Spinal cord (tissue), 10 donors: ENCODE measurements at places on chromosomes 7 and 10.

DNA sequence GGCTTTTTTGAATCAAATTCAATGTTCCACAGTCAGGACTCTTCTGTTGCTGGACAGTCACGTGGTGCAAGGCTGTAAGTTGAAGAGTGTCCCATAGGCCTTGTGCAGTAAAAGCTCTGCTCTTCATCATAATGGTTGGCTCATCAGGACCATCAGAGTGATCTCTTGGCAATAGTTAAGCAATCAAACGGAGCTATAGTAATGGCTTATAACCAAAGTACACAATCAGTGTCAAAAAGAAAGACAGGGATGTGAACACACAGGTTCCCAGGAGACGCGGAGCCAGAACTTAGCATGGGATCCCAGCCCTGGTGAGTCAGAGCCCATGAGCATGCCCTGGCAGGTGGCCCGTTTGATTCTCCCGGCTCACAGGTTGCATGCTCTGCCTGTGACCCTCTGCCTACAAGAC is 10.8 kb upstream of the GPNMB start:
- no peak for DNase-seq

DNA sequence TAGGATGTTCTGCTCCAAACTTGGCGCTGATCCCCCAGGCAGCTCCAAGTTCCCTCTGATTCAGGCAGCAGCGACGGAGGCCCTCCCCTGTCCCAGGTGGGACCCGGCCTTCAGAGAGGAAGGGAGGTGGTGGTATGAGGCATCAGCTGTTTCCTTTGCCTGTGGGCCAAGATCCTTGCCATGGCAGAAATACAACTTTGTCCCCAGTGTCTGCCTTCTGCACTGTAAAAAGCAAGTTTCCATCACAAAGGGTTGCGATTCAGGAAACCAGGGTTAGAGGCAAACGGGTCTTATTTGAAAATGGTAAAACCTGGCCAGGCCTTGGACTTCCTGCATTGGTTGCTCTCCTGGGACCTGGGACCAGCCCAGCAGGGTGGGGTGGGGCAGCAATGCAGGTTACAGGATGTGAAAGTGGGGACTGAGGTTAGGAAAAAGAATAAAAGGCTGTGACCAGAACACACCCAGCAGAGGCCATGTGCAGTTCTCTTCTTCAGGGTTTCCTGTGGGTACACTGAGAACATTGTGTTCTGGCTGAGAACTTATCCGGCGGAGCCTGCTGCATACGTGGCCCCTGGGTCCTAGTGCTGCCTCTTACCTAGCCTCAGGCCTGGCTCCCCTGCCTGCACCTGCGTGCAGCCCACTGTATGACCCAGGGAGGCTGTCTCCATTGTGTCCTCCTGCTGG is 25.1 kb upstream of the DDIT4 start:
- no peak for DNase-seq

GRCh38 chr10:60394446-60394845 is 4.8 kb upstream of the ANK3 start:
- DNase-seq = no peak

DNA sequence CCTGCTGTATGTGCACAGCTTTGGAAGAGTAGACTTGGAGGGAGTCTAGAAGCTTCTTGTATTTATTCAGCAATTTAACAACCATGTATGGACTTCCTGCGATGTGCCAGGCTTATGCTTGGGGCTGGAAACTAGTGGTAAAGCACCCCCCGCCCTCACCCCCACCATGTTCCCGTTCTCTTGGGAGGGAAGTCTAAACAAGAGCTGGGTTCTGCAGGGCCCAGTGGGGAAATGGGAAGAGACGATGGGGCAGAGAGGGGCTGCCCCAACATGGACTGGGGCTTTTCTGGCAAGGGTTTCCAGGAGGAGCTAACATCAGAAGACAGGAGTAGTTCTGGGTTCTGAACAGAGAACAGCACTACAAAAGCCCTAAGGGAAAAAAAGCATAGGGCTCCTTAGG is 8.0 kb downstream of the RASSF4 start:
- no peak for DNase-seq

GRCh38 chr10:72104472-72105097 is 16.2 kb upstream of the SPOCK2 start:
- no peak for DNase-seq

DNA sequence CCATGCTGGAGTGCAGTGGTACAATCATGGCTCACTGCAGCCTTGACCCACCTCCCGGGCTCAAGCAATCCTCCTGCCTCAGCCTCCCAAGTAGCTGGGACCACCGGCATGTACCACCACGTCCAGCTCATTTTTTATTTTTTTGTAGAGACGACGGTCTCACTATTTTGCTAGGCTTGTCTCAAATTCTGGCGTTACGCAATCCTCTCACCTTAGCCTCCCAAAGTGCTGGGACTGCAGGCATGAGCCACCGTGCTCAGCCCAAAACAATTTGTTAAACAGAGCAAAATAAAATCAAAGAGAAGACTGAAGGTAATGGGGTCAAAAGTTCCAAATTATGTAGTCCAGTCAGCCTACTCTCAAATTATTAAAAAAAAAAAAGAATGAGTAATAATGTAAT is 8.7 kb upstream of the JMJD1C start:
- no peak for DNase-seq

- no peak for DNase-seq
Measured at GRCh38 chr7:139720705-139721231, 57.0 kb downstream of the HIPK2 start.

GRCh38 chr10:96645191-96645721 is 58.4 kb upstream of the TM9SF3 start:
- DNase-seq = no peak
